Stimulated activated CD8-positive, alpha-beta memory T cell treated with anti-CD3 and anti-CD28 coated beads, Interleukin-2, amount 100 ng/mL, for 1 hour (primary cell): ENCODE measurements at places on chromosomes 4 and X.

DNA sequence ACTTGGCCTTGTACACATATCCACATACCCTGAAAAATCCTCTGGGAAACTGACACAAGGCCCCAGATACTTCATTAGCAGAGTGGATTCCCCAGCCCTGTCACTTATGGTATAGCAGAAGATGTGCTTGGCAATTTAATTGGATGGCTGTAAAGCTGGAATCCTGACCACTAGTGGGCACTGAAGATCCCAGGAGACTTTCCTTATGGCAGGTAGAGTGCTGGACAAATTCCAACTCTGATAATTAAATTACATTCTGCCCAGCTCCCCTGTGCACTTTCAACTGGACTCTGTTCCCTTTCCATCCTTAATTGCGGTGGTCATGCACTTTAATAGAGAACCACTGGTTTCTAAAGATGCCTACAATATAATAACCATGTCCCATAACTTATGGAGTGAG lies 119.8 kb downstream of the DCK start:
- DNase-seq: no peak

- no peak for DNase-seq
These were observed 25.0 kb upstream of the HMGB3 start for GRCh38 chrX:150958177-150958576.

DNA sequence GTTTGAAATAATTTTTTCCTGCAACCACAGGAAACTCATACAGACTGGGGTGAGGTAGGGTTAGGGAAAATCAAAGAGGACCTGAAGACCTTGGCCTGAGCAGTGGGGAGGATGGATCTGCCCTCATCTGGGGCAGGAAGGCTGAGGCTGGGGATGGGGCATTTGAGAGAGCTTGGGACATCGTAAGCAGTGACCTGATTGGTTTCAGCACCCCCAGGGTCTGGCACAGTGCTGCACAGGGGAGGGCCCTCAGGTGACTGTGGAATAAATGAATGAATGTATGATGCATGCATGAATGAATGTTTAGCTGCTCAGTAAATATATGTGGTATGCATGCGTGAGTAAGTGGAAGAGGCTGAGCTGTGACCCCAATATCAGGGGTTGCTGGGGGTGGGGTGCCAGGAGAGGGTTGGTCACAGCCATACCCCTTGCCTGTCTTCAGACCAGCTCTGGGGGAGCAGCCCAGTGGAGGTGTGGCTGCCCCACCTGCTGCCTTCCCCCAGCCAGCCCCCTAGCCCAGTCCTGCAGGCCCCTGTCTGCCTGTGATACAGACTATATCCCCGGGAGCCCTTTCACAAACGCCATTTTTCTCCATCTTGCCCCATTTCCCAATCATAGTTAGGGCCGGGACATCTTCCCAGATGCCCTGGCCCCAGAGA lies 11.0 kb upstream of the TNIP2 start:
- DNase-seq: no peak

DNA sequence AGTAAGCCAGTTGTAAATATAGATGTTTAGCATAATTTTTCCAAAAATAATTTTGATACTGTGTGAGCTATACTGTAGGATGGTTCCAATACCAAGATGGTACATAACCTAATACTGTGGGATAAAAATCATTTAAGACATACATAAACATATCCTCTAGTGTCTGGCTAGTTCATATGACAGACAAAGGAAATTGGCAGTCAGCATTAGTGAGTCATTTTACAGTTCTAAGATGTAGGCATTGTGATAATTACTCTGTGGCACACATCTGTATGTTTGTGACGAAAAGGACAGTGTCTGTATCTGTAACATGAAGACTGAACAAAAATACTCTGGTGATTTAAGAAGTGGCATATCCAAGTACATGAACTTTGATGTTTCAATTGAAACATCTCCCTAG lies 49.6 kb downstream of the UGT2A2 start:
- no peak for DNase-seq

- no peak for DNase-seq
These were observed 79.2 kb downstream of the TRIML1 start for GRCh38 chr4:188218392-188218791.

DNA sequence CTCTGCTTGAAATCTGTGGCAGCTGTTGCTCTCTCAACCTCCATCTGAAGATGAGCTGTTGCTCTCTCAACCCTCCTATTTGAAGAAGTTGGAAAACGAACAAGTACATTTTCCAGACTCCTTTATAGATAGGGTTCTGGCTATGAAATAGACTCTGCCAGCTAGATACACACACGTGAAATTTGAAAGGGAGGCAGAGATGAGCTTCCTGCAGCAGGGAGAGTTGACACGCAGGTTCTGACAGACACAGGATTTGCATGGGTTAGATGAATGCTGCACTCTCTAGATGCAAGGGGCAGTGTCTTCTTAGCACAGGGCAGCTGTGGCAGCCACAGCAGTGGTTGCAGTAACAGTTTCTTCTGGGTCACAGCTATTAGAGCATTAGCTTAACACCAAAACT lies 8.0 kb upstream of the PYURF start:
- no peak for DNase-seq
